BJ (cell line): ENCODE measurements at places on chromosomes 6 and 20.

DNA sequence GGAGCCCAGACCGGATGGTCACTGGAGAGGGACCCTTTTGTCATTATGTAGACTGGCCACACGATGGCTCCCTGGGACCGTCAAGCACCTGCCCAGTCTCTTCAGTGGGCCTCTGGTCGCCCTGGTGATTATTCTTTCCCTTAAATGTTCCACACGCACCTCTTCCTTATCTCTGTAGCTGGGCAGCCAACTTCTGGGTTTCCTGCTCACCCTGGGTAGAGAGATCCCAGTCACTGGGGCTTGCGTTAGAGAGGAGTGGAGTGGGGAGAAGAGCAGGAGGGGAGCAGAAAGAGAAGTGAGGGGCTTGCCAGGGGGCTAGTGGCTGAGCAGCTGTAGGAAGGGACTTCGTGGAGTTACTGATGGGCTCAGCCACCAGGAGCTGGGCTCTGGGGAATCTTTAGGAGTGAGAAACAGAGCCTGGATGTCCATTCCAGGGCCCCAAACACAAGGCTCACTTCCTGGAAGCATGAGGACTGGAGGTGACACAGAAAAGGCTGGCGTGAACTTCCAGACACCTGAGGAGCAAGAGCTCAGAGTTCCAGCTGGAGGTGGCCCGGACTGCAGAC lies 150.1 kb downstream of the DHX35 start:
- no peak for DNase-seq

DNA sequence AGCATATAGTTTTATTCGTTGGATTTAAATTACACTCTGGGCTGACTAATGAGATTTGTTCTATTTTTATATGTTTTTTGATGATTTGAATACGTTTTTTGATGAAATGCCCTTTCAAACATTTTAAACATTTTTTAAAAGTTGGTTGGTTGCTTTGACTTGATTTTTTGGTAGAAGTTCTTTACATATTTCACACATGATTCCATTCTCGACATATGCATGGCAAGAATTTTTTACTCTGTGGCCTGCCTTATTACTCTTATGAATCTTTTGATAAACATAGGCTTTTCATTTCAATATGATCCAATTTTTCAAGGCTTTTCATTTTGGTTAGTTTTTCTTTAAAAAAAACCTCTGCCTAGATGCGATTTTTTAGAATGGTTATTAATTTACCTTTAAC lies 617.0 kb downstream of the RNF144B start:
- DNase-seq, result no peak

DNA sequence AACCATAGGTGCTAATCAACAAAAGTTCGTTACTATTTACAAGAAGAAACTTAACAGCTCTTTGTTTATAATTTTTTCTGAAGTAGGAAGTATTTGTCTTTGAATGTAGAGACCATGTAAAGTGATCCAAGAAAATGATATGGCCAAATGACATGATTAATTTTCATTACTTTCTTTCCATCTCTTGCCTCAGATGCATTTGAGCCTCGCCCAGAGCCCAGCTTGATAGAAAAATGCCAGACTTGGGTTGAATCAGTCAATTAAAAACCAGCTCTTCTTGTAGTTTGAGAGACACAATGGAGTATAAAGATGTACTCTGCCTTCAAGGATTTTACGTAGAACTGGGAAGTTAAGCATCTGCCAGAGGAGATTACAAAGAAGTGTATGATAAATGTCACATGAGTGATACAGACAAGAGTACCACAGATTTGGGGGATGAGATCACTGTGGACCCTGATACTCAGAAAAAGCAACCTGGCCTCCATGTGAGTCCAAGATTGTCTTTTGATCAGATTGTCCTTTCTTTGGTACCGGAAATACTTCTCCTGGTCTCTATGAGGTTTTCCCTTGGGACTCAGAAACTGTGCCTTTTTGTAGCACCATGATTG lies 92.5 kb upstream of the SUPT3H start:
- no peak for DNase-seq

- no peak for DNase-seq
Observed at GRCh38 chr6:29251736-29252135, 49.8 kb upstream of the OR14J1 start.

GRCh38 chr20:44650771-44651433 lies 597 bp downstream of the ADA start:
- DNase-seq, result no peak

GRCh38 chr6:157813750-157814455 lies 9.1 kb upstream of the SNX9 start:
- peak; percentile 80 for DNase-seq

DNA sequence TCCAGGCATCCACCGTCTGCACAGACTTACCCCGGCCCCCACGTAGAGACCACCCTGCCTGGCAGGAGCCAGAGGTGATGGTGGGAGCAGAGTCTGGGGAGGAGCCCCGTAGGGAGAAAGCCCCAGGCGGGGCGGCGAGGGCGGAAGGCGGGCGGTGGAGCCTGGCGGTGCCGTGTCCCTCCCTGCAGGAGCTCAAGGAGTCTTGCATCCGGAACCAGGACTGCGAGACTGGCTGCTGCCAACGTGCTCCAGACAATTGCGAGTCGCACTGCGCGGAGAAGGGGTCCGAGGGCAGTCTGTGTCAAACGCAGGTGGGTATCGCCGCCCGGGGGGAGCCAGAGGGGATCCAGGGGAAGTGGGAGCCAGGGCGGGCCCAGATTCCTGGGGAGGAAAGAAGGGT lies 6.0 kb downstream of the CLPSL1 start:
- no peak for DNase-seq

DNA sequence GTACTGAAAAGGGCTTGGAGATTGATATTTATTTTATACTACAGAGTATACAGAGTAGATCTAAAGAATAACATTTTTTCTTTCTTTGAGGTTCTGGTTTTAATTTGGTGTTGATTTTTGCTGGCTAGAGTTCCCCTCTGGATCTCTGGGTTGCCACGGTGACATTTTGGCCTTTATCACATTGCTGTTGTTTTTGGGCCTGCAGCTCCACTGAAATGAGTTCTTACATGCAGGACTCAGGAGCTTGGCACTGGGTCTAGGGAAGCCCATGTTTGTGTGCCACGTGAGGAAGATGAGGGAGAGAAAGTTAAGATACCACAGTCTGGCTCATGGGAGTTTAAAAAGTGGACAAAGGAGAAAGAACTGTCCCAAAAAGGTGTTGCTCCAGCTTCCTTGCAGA lies 7.4 kb upstream of the TFAP2C start:
- no peak for DNase-seq

DNA sequence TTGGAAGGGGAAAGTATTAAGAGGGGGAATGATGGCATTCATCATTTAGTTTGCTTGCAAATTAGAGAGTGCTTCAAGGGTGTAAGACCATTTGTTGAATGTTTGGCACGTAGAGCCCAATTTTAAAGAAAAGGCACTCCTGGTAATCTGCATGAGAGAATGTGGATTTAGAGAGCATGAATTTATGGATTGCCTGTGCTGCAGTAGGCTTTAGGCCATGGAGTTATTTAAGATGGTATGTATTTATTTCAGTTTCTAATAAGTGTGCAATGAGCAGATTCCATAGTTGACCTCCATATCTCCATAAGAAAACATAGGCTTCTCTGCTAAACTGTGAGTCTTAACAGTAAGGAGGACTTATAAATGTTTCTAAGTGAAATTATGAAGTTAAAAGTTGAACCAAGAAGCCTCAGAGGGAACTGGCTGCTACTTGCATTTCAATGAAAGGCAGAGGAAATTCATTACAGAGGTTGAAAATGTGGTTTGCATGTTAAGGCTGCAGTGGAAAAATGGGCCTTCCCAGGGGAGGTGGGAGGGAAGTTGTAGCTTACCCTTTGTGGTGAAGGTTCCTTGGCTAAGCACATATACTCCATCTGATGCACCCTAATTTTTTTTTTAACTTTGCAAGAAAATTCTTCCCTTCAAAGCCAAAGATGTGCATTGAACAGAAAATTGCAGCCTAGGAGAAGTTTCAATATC lies 134.2 kb downstream of the CARMIL1 start:
- DNase-seq, result no peak

- no peak for DNase-seq
Observed at GRCh38 chr20:60213126-60213893, 255.1 kb downstream of the CDH26 start.

DNA sequence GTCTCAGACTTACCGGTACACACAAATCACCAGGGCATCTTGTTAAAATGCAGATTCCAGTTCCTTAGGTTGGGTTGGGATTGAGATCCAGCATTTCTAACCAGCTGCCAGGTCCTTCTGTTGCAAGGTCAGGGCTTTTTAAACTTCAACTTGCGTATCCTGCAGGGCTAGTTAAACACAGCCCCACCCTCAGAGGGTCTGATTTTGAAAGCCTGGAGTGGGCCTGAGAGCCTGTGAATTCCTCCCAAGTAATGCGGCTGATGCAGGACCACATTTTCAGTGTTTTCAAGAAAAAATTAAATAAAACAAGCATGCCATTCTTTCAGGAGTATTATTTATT lies 65.3 kb downstream of the MKKS start:
- no peak for DNase-seq

DNA sequence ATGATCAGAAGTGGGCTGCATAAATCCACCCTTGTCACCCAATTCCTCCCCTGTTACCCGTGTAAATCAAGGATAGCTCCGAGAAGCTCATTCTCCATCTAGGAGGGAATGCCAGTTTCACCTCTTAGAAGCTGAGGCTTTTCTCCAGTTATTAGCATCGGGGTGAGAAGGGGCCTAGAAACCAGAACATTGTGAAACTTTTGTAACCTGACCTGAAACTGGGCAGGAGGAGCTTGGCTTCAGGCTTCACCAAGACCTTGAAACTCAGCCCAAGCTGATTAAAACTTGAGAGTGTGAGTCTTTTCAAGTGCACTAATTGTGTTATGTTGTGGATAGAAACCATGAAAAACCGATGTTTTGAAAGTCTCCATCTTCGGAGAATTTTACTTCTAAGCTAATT lies 103.1 kb downstream of the BMP2 start:
- DNase-seq, result no peak

DNA sequence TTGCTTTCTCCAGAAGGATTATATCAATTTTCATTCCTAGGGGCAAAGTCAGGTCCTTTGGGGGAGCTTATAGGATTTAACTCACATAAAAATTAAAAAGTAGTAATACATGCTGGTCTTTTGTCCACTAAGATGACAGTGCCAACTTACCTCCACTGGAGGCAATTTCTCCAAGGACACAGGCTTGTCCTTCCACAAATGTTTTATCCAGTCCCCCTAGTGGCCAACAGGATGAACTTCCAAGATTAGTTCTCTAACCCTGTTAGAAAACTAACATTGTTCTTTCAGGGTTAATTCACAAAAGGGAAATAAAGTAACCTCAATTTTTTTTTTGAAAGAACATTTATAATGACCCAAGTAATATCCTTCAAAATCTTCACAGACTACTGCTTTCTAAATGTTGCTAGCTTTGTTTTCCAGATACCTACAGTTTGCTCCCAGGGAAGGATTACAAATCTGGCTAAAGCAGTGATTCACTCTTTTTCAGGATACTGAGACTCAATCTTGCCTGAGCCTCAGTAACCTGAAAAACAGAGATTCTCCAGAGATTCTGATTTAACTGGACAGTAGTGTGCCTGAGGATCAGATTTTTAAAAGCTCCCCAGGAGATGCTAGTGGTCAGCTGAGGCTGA lies 31.7 kb upstream of the UBR2 start:
- DNase-seq, result no peak

GRCh38 chr6:139325125-139325524 lies 33.3 kb upstream of the TXLNB start:
- DNase-seq, result no peak

DNA sequence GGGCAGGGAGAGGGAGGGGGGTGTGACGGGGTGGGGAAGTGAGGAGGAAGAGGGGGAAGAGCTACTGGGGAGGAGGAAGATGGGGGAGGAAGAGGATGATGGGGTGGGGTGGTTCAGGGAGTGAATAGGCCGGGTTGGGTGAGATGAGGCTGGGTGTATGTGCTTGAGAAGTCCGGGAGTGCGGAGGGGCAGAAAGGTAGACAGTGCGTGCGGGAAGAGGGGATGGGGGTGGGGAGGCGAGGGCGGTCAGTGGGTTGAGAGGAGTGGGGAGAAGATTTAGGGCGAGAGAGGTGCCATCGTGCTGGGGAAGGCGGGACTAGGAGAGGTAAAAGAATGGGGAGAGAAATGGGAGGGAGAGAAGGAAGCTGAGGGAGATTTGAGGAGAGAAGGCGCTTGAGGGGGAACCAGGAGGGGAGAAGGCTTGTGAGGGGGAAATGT lies 30.9 kb upstream of the NOTCH4 start:
- no peak for DNase-seq

DNA sequence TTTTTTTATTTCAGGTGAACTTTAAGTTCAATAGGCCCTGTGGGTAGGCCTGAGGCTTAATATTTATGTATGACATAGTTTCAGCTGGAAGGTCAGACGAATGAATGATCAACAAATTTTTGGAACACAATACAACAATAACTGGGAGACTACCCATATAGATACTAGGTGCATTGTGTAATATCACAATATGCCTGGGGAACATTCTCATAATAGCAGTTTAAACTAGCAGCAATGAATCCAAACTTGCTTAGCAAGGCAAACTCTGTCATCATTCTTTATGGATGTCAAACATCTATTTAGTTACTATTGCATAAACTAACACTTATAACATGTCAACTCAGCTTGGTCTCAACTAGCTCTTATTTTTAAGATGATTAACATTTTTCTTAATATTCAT lies 49.3 kb downstream of the ELOVL4 start:
- DNase-seq, result no peak

- DNase-seq, result no peak
Observed at GRCh38 chr6:80988286-80988685, 764.2 kb downstream of the TENT5A start.

- no peak for DNase-seq
Observed at GRCh38 chr20:53865901-53866793, 204.2 kb downstream of the BCAS1 start.

GRCh38 chr6:158303210-158303731 lies 9.0 kb upstream of the TULP4 start:
- no peak for DNase-seq

GRCh38 chr6:167789358-167789757 lies 37.4 kb upstream of the AFDN start:
- DNase-seq, result no peak

- no peak for DNase-seq
Observed at GRCh38 chr6:169274781-169275180, 21.1 kb upstream of the THBS2 start.

- no peak for DNase-seq
Observed at GRCh38 chr6:71103130-71103529, 146.3 kb upstream of the B3GAT2 start.

DNA sequence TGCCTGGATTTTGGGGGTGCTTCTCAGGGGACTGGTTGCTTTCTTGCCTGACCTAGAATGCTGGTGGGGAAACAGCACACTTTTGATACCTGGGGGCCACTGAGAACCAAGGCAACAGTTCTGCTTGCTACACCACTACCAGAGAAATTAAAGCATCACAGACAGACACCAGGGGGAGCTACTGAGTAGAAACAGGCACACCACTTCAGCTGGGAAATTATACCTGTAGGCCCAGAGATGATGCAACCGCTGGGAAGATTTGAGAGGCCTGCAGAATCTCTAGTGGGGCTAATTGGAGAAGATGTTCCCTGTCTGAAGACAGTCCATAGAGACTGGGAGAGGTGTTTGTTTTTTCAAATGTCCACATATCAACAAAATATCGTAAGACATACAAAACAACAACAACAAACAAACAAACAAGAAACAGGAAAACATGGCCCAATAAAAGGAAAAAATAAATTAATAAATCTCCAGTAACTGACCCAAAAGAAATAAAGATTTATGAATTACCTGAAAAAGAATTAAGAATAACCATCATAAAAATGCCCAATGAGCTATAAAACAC lies 129.4 kb upstream of the RIN2 start:
- DNase-seq, result no peak
